Stimulated activated CD8-positive, alpha-beta memory T cell treated with anti-CD3 and anti-CD28 coated beads, Interleukin-4, amount 100 ng/mL, for 24 hours (primary cell): ENCODE measurements at places on chromosomes 2 and 18.

GRCh38 chr2:63735263-63735662, 106.4 kb upstream of the UGP2 start:
- no peak for DNase-seq

DNA sequence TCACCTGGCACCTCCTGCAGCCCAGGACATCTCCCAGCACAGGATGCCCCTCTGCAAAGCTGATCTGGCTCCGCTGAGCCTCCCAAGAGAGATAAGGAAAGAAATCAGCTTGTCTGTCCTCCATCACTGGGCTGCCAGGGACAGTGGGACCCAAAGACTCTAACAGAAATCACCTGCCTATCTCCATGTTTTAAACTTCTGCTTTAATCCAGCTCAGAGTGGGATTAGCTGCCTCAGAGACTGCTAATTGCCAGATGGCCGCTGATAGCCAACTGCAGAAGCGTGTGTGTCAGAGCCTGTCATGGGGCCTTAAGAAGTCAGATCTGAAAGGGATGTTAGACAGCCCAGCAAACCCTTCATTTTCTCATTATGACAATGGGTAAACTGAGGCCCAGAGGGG, 389.4 kb upstream of the KLHL29 start:
- DNase-seq, result no peak

GRCh38 chr18:3250237-3251107, 2.9 kb downstream of the MYL12A start:
- DNase-seq, result no peak

GRCh38 chr2:10842506-10842905, 29.9 kb upstream of the PDIA6 start:
- DNase-seq, result no peak

DNA sequence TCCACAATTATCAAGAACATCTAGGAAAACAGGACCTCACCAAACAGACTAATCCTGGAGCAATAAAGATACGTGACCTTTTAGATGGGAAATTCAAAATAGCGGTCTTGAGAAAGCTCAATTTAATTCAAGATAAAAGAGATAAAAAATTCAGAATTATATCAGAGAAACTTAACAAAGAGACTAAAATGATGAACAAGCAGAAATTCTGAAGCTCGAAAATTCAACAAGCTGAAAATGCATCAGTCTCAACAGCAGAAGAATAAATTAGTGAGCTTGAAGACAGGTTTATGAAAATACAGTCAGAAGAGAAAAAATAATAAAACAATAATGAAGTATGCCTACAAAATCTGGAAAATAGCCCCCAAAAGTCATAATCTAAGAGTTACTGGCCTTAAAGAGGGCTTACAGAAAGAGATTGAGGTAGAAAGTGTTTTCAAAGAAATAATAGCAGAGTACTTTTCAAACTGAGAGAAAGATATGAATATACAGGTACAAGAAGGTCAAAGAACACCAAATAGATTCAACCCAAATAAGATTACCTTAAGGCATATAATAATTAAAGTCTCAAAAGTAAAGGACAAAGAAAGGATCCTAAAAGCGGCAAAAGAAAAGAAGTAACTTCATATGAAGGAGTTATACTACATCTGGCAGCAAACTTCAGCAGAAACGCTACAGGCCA, 13.2 kb downstream of the ORC4 start:
- no peak for DNase-seq
